ENCODE measurements at places on chromosomes 12 and 14.

- no peak for DNase-seq
Measured at GRCh38 chr12:27178723-27179399, 65.2 kb upstream of the STK38L start.

GRCh38 chr12:67667276-67668073 lies 18.9 kb downstream of the DYRK2 start:
- DNase-seq = peak; percentile 35

DNA sequence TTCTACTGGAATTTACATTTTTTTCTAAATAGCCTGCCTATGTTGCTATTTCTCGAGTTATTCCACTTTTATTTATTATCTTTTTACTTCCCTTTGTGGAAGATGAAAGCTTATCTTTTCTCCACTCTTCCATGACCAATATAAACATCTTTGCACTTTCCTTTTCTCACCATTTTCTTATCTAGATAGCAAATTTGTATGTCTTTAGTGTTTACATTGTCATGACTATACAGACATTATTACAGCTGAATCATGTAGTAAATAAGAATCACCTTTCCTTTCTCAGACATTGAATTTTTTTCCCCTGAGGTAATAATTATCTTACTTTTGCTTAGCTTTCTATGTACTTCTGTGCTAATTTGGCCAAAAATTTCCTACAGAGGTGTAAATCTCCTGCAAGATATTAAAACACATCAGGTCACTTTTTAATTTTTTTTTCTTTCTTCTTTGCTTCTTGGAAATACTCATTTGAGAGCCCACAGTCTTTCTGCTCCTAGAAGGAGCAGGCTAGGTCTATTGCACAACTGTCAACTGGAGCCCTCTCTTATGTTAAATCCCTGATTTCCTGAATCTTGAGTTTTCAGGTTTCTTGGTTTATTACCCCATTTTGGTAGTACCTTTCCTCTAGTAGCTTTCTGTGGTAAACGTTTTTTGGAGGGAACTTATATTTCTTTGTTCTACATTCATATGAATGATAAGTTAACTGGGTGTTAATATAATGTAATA lies 109.0 kb upstream of the ATP2B1 start:
- no peak for DNase-seq

DNA sequence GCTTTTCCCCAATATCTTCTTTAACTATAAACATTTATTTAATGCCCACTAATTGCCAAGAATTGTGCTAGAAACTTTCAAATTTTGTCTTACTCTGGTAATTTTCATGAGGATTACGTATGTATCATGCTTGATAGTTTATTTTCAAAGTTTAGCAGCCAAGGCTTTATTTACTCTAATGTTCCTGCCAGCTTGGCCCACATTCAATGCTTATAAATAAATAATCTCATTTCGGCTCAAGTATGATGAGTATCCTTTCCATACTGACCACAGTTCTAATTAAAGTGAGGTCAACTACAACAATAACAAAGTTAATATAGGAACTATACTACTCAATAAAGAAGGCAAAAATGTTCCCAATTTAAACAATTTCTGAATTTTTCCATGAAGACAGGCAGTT lies 259.2 kb downstream of the MED13L start:
- no peak for DNase-seq

GRCh38 chr12:41234692-41235091 lies 46.6 kb downstream of the PDZRN4 start:
- DNase-seq = no peak

- peak; percentile 57 for DNase-seq
Measured at GRCh38 chr12:51390891-51391282, 319 bp downstream of the GALNT6 start.

Measured in substantia nigra (tissue), 51 donors.